Effector memory CD8-positive, alpha-beta T cell (primary cell): ENCODE measurements at places on chromosomes 4 and X.

DNA sequence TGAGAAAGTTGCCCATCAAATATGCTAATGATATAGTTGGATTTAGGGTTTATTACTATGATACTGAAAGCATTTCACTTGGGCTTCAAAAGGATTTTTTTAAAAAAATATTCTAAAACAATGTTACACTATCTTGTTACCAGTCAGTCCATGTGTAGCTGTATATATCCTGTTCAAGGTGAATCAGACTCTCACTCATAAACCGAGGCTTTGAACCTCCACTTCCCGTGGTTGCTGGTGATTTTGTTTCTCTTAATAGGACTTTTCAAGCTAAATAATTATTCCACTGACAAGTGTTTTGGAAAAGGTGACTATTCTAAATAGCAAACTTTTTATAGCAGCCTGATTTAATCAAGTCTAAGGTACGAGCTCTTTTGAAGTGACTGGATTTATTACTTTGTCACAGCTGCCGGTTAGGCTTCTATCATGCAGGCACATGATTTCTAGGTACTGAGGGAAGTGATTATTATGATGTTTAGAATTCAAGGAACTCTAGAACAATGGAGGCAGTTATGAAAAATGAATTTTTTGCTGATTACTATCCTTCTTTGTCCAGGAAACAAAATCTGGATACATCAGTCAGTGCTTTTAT lies 287.7 kb downstream of the KCTD8 start:
- DNase-seq: no peak

DNA sequence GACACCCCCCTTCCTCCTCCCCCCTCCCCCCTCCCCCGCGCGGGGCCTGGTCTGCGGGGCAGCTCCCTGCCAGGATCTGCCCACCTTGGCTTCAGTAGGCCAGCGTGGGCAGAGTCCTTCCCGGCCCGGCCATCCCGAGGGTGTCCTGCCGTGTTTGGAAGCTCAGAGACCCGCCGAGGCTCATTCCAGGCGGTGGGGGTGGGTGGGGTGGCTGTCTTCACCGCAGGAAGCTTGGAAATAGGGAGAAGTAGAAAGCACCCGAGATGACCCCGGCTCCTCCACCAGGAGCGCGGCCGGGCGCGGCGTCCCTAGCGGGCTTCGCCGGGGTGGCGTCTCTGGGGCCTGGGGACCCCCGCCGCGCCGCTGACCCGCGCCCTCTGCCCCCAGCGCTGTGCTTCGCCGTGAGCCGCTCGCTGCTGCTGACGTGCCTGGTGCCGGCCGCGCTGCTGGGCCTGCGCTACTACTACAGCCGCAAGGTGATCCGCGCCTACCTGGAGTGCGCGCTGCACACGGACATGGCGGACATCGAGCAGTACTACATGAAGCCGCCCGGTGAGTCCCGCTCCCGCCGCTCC lies 1.6 kb downstream of the NAT8L start:
- DNase-seq: no peak

- DNase-seq: no peak
These were observed 7.7 kb upstream of the ADD1 start for GRCh38 chr4:2835978-2836377.

DNA sequence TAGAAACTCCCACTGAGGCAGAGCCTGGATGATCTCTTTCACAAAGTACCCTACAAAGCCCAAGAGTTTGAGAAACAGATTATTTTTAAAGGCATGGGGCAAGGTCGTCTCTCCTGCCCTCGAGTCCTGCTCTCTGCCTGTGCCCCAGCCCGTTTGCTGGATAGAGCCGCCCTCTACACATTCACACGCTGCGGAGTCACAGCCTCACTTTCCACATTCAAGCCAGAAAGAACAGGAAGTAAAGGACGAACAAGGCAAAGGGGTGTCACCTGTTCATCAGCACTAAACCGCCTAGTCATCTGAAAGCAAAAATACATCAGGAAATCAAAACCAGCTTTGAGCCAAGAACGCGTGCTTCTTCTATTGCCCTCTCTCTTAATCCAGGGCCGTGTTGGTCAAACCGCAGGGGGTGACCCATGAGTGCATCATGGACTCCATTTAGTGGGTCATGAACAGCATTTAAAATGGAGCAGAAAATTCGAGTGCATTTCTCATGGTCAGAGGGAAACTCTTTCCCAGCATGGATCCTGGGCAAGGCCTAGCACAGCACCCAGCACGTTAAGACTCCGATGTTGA lies 83.4 kb downstream of the PHKA2 start:
- no peak for DNase-seq

GRCh38 chrX:78747971-78748370 lies 451 bp downstream of the LPAR4 start:
- no peak for DNase-seq

DNA sequence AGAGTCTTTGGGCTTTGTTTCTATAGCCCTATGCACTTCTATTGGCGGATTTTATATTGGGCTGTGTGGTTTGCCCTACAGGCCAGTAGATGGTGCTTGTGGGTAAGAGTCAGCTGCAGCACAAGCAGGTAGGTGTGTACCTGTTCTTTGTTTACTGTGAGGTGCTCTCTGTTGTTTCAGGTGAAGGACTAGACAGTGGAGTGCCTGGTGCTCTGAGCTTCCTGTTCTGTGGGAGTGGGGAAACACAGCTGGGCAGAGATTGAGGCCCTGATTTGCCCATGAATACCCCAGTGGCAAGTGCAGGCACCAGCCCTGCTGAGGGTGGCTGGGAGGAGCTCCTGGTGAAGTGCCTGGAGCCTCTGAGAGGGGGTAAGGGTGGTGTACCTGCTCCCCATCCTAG lies 26.3 kb upstream of the UCP1 start:
- no peak for DNase-seq

- DNase-seq: no peak
These were observed 32.1 kb downstream of the GATB start for GRCh38 chr4:151728679-151729078.

DNA sequence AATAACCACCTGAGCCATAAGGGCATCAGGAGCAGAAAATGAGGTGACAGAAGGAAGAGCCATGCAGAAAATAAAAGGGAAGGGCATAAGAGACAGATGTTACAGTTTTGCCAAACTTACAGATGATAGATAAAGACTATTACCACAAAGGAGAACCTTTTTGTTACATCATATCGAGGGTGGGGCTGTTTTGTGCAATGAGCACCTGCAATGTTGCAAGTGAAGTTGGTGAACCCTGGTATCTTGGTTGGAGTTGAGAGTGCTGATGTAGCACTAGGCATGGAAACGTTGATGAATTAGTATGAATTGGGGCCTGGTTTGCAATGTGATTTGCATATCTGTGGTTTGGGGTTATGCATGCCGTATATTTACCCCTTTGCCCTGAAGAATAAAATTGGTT lies 119.8 kb upstream of the TEX13D start:
- DNase-seq: peak; percentile 9

GRCh38 chrX:154516656-154517100 lies 646 bp upstream of the FAM3A start:
- DNase-seq: peak; percentile 6

- DNase-seq: no peak
These were observed 119.7 kb upstream of the PCDH7 start for GRCh38 chr4:30600246-30601017.
